ENCODE measurements at places on chromosomes 7 and 10.

GRCh38 chr10:689452-690371 is at the start of gene DIP2C:
Gene DIP2C, minus strand, starts transcription at chr10:689668. Its CDS starts 90 bp downstream, at chr10:689578.
- DNase-seq: peak; percentile 64

GRCh38 chr7:2510909-2511768 is 8.4 kb upstream of the LFNG start:
- no peak for DNase-seq

- no peak for DNase-seq
Measured at GRCh38 chr10:43386549-43386948, 15.1 kb downstream of the FXYD4 start.

DNA sequence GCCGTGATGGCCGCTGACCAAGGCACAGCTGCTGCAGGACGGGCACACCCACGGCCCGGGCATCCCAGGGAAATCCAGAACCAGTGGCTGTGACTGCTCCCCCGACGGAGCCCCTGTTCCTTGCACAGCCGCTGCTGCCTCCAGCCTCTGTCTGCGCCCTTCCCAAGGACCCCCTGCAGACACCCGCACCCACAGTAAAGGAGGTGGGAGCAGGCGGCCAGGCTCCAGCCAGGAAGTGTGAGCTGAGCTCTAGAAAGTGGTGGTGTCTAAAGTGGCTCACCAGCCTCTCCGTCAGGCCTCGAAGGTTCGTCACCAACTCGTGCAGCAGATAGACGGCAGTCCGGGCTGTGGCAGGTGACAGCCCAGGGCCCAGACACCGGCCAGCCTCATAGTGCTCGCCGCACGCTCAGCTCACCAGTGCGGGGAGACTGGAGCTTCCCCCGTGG is 306.7 kb downstream of the DNAJB6 start:
- no peak for DNase-seq

- no peak for DNase-seq
Measured at GRCh38 chr7:89474456-89474855, 678.9 kb upstream of the TEX47 start.

GRCh38 chr10:52232561-52233350 is 81.3 kb upstream of the DKK1 start:
- DNase-seq: no peak

DNA sequence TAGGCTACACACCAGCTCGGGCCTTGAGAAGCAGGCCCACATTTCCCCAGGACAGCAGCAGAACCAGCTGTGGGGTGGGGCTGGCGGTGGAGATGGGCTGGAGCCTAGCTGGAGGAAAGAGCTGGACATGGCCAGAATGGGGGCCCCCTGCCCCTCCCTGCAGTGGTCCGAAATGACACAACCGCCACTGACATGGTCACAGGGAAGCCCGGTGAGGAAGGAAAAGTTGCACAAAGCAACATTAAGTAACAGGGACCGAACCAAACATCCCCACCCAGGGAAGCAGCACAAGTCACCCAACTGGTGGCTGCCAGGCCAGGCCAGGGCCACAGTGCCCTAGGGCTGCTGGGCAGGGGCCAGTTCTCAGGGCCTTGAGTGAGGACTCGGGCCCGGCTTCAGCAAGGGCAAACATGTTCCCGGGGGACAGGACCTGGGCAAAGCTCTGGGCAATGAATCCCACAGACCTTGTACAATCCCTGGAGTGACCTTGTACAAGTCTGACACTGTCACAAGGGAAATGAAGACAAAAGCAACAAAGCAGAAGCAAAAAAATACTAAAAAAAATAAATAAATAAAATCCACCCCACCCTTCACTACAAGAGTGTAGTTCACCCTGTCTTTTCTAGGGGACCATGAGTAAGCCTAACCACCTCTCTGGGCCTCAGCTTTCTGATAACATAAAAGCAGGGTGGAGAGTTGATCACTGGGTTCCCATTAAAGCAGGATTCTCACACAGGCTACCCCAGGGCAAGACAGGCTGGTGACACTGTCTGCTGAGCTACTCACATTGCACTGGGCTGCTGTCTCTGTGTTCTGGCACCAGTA is 33.0 kb downstream of the PSAP start:
- DNase-seq: peak; percentile 87

DNA sequence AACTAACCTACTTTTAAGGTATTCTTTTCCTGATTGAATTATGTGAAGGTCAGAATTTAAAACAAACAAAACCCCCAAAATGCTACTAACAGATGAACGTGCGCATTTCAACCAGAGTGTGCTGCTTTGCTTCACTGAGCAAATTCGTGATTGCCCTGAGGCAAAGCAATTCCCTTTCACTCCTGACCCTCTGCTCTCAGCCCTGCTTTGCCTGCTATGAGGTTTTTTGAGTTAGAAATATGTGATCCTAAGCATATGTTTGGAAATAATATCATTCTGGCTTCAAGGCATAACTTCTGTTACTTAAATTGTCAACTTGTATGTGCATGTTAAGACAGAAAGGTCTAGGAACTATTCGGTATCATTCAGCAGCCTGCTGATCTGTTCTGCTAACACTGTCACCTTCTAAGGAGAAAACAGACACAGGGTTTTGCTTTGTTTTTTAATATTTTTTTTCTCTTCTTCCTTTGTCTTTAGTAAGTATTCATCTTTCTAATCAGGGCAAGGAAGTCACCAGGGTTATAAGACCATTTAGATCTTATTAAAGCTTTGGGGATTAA is 124.2 kb downstream of the GNAT3 start:
- DNase-seq: no peak

DNA sequence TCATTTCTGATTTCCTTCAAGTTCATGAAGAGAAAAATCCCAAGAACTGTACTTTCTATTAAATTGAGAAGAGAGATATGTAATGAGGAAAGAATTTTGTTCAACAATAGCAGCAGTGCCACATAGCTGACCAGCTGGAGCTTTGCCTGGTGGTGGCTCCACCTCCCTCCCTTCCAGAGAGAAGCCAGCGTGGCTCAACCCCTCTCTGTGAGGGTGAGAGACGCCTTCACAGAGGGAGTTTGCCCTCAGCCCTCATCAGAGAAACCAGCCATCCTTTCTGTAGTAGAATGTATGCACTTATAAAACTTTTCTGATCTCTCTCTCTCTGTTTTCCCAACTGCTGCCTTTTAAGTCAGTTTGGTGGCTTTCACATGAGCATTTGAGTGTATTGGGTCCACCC is 20.5 kb upstream of the COL1A2 start:
- peak; percentile 81 for DNase-seq

- no peak for DNase-seq
Measured at GRCh38 chr10:62778125-62778524, 26.4 kb upstream of the ADO start.

GRCh38 chr10:13527864-13528122 is 1.0 kb downstream of the BEND7 start:
- no peak for DNase-seq

DNA sequence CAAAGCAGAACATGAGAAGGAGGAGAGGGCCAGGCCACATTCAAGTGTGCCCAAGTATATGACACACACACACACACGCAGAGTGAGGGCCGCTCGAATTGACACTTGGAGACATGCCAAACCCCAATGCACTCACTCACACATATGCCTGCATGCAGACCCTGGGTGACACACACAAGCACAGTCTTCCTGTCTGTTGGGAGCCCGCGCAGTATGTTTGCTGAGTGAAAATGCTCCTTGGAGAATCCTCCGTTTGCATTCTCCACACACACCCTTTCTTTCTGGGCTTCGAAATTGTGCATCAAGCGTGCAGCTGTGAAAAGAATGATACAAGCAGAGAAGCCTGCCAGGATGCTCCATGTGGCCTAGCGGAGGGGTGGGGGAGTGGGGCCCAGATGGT is 120.9 kb downstream of the PLXNA4 start:
- DNase-seq: no peak

- DNase-seq: no peak
Measured at GRCh38 chr7:130865408-130866236, 131.6 kb upstream of the KLF14 start.

DNA sequence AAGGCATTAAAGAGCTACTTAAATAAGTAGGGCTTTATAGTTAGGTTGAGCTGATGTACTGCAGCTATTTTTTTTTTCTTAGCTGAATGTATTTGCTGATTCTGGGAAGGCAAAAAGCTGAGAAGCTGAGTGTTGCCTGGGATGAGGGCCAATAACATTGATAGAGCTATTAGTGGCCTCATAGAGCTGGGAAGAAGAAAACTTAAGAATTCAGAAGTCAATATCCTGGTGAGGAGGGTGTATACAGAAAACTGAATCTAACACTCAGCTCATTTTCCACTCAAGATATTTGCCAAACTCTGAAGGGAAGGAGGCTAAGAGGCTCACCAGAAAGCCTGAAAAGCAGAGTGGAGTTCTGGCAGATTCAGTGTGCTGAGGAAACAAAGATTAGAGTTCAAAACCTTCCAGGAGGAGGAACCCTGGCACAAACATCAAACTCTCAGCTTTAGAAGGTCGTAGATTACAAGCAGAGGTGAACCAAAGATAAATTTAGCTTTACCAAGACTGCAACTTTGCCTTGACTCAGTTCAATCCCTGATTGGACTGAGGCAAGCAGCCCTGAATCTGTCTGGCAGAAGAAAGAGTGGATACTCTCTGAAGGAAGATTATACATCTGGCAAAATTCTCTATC is 11.3 kb downstream of the PPP1R3C start:
- no peak for DNase-seq

GRCh38 chr10:74056050-74056818 is 58.3 kb downstream of the VCL start:
- no peak for DNase-seq

DNA sequence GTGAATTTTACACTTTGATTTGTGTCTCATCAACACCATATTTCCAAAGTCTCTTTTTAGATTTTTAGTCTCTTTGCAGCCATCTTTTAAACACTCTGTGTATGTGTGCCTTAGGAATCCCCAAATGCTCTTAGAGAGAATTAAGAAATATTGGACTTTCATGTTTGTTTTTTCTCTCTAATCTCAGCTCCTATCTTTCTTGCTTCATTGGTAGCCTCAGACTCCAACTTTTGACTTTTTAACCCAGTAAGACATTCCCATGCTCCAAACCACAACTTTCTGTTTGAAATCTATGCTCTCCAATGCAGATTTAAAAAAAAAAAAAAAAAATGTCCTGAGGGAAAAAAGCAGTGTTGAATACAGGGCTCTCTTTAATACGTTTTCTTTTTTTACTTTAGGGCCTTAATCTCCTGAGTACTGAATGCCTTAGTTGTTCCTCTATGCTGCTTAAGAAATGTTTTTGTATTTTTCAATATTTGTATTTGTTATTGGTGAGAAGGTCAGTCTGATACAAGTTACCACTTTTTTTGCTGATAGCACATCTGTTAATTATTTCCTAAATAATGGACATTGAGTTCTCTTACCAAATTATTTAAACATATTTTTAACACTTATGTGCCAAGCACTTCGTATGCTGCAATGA is 489.9 kb downstream of the NXPH1 start:
- DNase-seq: no peak

DNA sequence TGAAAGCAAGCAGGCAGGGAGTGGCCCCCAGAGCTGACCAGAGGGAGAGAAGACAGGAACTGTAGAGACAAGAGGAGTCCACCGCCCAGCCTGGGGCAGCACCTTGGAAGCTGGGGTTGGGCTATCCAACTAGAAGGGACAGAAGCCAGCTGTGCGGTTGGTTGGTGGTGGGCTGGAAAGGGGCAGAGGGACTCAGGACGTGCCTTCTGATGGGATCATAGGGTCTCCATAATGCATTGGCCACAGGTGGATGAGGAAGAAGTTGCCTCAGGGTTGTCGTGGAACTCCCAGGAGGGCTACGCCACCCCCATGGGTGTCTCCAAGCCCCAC is 114.0 kb upstream of the RET start:
- peak; percentile 50 for DNase-seq

DNA sequence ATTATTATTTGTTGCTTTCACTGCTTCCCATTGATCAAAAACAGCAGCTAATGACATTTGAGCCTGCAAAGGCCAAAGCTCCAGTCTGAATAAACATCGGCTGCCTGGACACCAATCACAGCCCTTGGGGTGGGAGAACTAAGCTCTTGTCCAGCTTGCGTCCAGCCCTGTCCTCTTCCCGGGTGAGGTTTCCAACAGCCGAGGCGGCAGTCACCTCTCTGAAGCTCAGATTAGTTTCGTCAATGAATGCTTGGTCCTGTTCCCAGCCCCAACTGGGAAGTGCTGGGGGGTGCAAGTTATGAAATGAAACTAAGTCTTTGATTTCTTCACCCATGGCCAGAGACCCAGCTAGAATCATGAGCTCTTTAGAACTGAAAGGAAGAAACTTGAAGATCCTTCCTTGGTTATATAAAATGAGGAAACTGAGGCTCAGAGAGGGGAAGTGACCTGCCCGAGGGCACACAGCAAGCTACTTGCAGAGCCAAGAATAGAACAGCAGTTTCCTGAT is 114.0 kb upstream of the TCF7L2 start:
- DNase-seq: peak; percentile 79

DNA sequence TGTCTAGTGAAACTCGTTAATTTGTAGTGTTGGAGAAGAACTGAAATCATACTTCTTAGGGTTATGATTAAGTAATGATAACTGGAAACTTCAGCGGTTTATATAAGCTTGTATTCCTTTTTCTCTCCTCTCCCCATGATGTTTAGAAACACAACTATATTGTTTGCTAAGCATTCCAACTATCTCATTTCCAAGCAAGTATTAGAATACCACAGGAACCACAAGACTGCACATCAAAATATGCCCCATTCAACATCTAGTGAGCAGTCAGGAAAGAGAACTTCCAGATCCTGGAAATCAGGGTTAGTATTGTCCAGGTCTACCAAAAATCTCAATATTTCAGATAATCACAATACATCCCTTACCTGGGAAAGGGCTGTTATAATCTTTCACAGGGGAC is 187.6 kb downstream of the CFTR start:
- no peak for DNase-seq

GRCh38 chr7:155881471-155882350 is 69.4 kb upstream of the SHH start:
- DNase-seq: no peak

DNA sequence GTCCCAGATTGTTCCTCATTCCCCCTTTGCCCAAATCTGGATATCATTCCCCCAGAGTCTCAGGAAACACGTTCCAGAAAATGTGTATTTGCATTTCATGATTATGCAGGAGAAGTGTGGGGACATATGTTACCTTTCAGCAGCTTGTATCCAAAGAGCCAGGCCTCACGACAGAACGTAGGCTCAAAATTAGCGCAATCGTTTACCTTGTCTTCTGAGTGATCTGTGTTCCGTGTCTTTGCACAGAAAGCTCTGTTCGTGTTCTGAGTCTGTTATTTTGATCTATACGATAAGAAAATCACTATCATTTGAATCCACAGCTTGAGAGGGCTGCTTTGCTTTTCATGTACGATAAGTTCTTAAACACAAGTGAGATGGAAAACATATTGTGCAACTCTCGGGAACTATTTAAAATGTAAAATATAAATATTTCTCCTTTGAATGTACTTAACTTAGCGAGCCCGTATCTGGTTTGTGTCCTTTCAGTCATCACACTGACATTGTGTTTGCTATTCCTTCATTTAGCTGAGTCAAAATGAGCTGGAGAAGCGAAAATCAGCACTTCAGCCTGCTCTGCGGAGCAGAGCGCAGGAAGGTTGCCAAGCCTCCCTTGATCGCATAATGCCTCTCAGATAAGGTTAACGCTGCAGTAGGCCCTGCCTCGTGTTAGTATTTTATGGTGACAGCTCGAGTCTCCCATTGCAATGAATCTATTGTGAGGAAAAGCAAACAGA is 80.2 kb upstream of the CACNB2 start:
- no peak for DNase-seq

All from right atrium auricular region (tissue), 2 donors.